NCI-H2227 treated with DMSO at 0.1 percent for 48 hours (cell line): ENCODE measurements at places on chromosomes 13 and 19.

GRCh38 chr13:79866436-79866835 is 385.5 kb downstream of the NDFIP2 start:
- no peak for DNase-seq

DNA sequence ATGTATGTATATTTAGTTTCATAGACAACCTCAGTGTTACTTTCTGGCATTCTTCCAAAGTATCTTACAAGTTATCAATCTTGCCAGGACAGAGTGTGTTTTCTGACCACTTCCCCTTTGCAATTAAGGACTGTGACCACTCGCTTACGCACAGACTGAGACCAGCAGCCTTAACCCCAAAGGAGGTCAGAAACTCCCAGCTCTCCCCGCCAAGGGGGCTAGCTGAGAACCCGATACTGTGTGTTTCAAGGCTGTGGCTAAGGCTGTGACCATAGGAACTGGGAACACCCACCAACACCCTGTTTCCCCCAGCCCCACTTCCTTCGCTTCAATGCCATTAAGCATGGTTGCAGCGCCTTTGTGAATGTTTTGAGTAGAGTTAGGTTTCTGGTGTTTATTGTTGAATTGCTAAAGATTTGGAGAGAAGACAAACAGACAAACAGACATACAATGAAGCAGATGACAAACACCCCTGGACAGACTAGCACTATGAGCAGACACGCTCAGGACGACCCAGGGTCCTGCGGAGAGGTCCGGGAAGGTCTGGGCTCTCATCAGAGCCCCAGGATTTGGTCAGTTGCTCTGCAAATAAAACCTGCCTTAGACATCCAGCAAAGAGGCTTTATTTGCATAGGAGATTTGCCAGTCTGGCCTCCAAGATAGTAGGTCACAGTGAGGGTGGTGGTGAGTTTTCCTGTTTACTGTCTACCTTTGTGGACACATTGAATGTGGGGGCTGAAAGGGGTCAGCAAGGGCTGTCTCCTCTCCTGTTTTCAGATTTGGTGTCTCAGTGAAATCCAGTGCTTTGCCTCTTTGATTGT is 25.0 kb upstream of the TNFSF11 start:
- DNase-seq = no peak

- no peak for DNase-seq
These were observed 762.1 kb upstream of the ARGLU1 start for GRCh38 chr13:107329991-107330390.

GRCh38 chr13:109802936-109803335 is 16.6 kb upstream of the IRS2 start:
- DNase-seq = no peak

DNA sequence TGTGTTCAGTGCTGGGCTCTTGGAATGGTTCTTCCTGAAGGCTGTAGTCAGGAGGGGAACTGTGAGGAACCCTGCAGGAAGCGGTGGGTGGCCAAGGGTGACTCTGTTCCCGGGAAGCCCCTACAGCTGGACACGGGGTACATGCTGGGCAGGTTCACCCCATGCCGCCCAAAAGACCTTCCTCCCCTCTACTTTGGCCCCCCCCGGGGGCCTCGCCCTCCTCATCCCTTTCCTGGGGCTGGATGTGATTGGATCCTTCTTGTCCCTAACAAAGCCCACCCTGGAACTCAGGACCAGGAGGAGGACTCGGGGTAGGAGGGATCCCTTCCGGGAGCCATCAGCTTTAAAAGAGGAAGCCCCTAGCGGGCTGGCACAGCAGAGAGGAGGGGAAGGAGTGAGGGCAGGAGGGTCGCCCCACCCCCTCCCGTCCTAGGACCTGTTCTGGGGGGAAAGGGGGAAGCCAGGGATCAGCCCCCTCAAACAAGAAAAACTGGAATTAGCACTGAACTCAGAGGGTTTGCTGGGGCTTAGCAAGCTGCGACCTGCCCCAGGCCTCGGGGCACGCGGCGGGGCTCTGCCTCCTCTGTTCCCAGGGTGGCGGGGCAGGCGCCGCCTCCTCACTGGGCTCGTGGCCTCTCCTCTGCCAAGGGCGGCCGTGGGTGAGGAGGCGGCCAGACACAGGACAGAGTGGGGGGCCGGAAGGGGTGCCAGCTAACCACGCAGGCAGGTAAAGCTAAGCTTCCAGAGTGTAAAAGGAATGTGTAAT is 4.0 kb downstream of the CEBPA start:
- no peak for DNase-seq

GRCh38 chr13:43776501-43777079 is 10.2 kb downstream of the ENOX1 start:
- DNase-seq = no peak

DNA sequence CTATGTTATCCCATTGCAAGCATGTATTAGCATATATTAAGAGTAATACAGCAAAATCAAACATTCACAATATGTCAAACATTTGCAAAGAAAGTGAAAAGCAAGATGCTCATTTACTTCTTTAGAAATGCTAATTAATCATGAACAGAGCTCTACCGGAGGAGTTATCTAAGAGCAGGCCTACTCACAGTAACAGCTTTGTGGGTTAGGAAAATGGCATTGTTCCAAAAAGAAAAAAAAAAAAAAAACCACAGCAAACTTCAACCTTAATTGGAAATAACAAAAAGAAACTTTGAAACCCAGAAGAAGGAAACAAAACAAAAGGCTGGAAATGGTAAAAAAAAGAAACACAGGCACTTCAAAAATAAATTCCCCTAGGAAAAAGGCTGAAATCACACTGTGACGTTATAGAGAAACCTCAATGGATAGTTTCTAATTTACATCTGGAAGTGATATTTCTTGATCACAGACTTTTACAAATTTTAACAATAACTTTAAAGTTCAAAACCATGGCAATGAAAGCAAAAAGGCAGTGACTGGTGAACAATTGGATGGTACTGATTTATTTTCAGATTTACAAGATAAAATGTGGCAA is 1236.8 kb upstream of the SPRY2 start:
- no peak for DNase-seq

GRCh38 chr13:100895651-100896050 is 221.1 kb upstream of the TMTC4 start:
- DNase-seq = no peak

DNA sequence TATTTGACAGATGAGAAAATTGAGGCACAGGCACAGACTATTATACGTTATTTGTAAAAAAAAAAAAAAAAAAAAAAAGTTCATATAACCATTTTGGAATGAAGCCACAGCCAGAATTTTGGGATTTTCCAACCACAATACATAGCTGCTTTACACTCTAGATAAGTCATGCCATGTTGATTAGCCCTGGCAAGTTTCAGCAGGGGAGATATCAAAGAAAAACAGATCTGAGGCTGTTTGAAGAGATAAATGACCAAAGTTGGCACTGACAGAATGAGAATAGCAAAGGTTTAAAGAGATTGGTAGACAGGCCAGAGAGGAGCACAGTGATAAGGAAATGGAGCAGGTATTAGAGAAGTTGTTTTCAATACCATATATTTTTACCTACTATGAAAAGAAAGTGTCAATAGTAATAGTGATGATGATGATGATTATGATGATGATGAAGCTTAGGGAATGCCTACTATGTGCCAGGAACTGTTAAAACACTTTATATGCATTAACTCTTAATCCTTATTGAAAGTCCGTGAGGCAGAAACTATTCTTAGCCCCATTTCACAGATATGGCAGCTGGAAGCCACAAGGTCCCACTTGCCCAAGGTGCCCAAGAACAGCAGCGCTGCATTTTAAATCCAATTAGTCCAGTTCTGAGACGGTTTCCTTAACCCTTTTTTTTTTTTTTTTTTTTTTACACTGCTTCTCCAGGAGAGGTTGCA is 105.5 kb downstream of the MBNL2 start:
- DNase-seq = no peak

DNA sequence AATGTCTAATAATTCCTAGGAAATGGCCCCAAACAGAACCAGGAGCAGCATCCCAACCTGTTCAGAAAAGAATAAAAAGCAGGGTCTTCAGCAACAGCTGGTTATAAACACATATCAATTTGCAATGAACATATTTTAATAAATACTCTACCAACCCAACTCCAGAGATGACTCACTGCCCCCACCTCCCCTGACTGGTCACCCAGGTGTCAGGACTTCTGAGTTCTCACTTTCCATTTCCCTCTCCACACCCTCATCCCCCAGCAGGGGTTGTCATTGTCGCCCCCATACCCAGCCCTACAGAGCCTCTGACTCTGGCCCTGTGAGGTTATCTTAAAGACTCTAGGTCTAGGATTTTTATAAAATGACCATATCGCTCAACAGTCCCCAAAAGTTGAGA is 6.9 kb downstream of the SERPINE3 start:
- no peak for DNase-seq

DNA sequence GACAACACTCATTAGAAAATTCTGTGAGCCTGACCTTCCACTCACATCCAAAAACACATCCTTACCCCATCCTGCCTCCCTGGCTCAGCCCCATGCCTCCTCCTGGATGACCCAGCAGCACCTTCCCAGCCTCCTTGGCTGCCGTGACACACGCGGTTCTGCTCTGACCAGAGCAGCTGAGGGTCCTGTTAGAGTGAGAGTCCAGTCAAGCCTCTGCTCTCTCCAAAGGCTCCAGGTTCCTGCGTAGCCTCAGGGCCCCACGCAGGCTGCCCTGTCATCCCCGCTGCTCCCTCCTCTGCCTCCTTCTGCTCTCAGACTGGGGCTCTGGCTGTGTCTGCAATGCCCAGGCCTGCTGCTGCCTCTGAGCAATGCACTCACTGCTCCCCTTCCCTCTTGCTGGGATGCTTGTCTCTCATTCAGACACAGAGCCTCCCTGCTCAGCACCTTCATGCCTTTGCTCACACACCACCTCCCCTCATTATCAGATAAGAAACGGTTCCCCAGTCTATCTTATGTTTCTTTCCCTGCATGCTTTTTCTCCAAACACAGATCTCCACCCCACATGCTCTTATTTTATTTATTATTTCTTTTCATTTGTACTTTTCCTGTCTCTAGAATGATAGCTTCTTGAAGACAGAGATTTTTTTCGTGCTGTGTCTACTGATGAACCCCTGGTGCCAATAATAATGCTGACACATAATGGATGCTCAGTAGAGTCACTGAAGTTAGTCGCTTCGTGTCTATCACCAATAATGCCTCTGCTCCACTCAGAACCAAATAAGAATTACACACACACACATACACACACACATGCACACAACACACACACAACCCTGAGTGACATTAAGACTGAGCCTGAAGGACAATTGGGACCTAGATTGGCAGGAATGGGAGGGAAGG is 10.2 kb upstream of the SIGLEC6 start:
- DNase-seq = no peak

DNA sequence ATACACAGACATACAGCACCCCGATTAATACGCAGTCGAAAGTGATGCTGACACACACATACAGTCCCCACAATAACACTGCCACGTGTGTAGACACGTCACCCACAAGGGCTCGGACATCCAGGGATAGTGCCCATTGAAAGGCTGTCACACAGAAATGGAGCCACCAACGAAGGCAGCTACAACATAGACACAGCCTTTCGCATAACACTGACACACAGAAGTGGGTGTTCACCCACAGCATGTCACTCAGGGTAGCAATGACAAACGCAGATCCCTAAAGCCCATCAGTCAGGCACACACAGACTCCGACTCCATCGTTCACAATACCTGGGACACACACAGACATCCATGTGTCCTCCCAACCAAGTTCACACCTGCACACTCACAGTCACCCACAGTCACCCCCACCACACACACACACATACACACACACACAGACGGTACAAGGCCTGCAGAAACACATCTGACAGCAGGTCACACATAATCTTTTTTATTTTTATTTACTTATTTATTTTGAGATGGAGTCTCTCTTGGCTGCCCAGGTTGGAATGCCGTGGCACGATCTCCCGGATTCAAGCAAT is 10.4 kb upstream of the NANOS3 start:
- DNase-seq = no peak

GRCh38 chr19:46524308-46524707 is 28.6 kb upstream of the PNMA8B start:
- no peak for DNase-seq

DNA sequence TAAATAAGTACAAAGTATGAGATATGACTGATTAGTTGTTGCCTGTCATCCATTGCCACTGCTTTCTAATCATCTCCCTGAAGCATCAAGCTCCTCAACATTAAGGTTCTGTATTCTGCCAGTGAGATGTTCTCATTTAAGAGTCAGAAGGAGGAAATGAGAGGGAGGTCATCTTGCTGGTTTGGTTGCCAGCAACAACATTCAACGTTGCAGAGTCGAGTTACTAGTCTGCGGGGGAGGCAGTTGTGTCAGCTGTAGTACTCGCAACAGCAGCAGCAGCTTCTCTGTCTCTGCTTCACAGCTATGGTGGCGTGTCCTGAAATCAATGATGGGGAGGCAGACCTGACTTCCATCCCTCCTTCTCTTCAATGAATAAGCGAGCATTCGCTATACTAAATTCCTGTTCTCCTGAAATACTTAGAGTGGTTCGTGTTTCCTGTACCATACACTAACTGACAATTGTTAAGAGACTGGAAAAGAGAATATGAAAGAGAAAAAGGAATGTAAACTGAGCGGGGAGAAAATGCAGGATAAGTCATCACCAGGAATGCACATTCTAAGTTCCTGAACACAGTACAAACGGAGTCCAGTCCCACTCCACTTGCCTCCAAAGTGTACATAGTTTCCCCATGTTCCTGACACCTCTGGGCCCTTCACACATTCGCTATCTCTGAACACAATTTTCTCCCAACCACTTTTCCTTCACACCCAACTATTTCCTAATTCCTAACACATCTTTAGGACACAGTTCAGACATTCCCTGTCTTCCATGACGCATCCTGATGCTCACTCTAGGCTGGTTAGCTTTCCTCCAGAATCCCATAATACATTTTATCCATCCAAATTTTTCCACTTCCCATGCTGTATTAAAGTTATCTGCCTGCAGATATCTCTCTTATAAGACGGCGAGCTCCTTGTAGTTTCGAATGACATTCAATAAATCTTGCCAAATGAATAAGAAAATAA is 263.0 kb downstream of the KLF12 start:
- DNase-seq = no peak

DNA sequence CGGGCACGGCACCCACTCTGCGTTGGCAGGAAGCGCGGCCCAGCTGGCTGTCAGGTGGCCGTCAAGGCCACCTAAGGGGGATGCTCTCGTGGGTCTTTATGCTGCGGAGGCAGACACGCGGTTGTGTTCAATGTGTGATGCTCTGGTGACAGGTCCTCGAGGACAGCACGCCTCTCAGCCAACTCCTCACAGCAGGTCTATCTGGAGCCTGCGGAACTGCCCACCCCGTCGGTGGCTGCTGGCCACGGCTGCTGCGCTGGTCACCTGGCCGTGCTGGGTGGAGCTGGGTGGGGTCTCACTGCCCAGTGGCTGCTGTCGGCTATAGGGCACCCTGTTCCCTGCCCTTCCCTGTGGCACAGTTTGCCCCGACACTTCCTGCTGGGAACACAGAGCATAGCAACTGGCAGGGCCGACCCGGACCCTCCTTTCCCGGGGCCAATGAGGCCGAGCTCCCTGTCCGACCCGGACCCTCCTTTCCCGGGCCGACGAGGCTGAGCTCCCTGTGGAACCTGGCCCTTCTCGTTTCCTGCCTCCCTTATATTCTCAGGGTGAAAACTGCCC is 14.3 kb upstream of the F7 start:
- DNase-seq = no peak

GRCh38 chr13:45596800-45597475 is 18.6 kb downstream of the ERICH6B start:
- DNase-seq = no peak

- no peak for DNase-seq
These were observed 167.4 kb upstream of the STARD13 start for GRCh38 chr13:33452873-33453517.
